ENCODE measurements at places on chromosomes 12 and 14.
A peak's percentile ranks its signal among the peaks of the same experiment; 100 is the strongest.

GRCh38 chr14:91059576-91060350, 678 bp downstream of the RPS6KA5 start:
- peak; percentile 20 for DNase-seq

DNA sequence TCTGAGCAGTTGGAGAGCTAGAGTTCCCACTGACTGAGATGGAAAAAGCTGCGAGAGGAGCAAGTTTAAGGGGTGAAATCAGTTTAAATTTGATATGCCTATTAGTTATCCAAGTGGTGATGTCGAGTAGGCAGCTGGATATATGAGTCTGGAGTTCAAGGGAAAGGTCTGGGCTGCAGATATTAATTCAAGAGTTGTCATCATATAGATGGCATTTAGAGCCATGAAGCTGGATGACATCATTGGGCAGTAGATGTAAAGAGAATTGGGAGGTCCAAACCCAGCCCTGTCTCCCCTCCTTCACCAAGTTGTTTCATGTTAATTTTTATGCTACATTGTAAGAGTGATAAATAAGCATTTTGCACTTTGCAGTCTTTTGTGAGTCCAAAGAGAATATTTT, 898.1 kb downstream of the GALC start:
- no peak for DNase-seq

- DNase-seq = no peak
Measured at GRCh38 chr14:24095271-24096068, 1.4 kb downstream of the PCK2 start.

GRCh38 chr12:48489012-48489411, 6.7 kb downstream of the C12orf54 start:
- peak; percentile 99 for DNase-seq

DNA sequence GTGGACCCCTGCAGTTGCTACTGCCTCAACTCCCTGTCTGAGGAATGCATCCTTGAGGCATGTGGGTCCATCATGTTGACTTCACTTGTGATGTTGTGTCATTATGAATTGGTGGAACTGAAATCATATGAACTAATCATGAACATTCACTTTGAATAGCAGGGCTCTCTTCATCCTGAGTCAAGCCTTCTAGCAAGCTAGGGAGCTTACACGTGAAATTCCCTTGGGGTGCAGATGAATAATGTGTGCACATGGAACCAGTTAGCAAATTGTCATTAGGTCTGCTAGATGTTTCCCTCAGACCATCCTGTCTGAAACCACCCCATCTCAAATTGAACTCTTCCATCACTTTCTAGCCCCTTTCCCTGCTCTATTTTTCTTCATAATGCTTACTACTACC, 3.6 kb downstream of the COQ6 start:
- DNase-seq = no peak

GRCh38 chr12:175250-175649, 38.7 kb downstream of the SLC6A12 start:
- DNase-seq = no peak

DNA sequence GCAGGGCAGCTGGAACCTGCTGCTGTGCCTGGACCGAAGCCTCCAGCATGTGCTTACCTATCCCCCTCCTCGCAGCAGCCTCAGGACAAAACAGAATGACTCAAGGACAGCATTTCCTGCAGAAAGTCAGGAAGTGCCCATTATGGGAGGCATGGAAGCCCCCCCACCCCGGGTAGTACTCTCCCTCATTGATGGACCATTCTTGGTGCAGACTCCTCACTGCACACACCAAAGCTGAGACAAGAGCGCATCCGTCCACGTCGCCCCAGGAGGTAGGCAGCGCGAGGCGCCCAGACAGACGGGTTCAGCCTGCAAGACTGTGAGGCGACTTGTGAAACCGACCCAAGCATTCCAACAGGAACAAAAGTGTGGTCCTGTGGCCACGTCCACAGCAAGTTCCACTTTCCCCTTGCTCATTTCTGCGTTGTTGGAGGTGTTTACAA, 243.9 kb upstream of the ATXN7L3B start:
- no peak for DNase-seq

- no peak for DNase-seq
Measured at GRCh38 chr12:57049890-57050289, at the start of gene MYO1A. TSS of gene MYO1A (minus strand) at chr12:57050129. CDS start at chr12:57048323, 1,806 bp downstream.

DNA sequence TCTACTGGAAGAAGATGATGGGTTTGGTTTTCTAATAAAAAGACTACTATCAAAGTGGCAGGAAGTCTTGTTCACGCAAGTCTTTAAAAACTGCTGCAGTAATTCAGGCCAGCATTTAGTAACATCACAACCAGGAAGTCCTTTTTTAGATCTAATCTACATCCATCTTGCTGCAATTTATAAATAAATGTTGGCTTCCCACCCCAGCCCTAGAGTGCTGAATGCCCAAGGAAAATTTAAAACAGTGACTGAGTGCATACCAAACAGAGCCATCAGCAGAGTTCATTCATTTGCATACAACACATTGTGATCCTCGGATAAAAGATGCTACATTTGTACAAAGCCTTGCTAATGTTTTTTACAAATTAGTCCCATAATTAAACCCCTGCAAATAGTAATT, 72.1 kb downstream of the PHLDA1 start:
- no peak for DNase-seq

DNA sequence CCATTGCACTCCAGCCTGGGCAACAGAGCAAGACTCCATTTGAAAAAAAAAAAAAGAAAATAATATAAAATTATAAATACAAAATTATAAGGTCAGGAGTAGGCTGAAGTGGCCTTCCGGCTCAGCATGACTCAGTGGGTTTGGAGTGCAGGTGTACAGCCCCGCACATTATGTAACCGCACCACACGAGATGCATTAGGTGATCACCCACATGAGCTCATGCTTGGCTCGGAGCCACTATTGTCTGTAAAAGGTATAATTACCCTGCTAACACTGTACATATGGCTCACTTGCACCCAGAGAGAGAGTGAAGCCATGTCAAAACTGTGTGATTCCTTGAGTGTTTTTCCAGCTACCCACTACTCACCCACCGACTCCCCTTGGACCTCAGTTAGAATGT, 557.0 kb downstream of the SLC6A15 start:
- peak; percentile 61 for DNase-seq
